ENCODE measurements at places on chromosomes 7 and 10. TPM values are rescaled to one million over a fixed set of nuclear protein-coding genes. Genes with fewer than 3 reads are reported as not detected.
A peak's percentile ranks its signal among the peaks of the same experiment; 100 is the strongest.

The UCMA gene
- total RNA-seq, result not detected

The CALML5 gene
- total RNA-seq, result not detected

The NRCAM gene
- 4.1 TPM for total RNA-seq

DNA sequence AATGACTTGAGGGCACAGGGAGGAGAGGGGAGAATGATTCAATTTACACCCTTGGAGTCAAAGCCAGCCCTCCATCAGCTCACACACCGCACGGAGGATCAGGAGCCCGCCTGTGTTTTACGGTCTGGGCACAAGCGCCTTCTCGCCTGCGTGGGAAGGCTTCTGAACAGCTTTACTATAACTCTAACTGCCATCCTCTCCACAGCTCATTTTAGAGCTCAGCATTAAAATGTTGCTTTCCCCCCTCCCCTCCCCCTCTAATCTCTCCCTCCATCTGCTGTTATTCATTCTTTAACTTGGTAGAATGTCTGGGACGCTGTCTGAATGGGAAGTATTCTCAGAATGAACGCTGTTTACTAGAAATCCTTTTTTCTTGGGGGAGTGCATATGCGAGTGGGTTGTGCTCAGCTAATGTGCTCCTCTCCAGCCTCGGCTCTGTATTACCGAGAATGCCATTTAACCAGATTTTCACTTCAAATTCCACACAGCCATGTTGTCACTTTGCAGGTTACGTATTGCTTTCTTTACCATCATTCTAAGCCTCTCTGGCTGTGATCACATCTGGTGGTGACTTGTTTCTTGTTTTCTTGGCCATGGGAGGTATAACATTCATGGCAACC lies 140.1 kb downstream of the GFRA1 start:
- no peaks in the 10 kb centered on the region for H3K4me1 ChIP-seq
- no peak overlapping the region for H3K4me3 ChIP-seq
- H3K27ac ChIP-seq, result no peak overlapping the region
- H3K27me3 ChIP-seq, result no peaks in the 10 kb centered on the region

- no peaks in the 10 kb centered on the region for H3K36me3 ChIP-seq
- no peak overlapping the region for H3K27ac ChIP-seq
- no peaks in the 10 kb centered on the region for H3K27me3 ChIP-seq
- H3K4me1 ChIP-seq, result peaks cover 42% of the 10 kb centered on the region
- H3K4me3 ChIP-seq, result no peak overlapping the region
- no peak for DNase-seq
These were observed 28.7 kb downstream of the ZNF775 start for GRCh38 chr7:150407588-150408392.

GRCh38 chr7:50317221-50317678 lies 12.7 kb downstream of the IKZF1 start:
- peak overlapping the region; percentile 94 for H3K4me3 ChIP-seq
- H3K27ac ChIP-seq, result peak overlapping the region; percentile 99
- H3K36me3 ChIP-seq, result peaks cover 33% of the 10 kb centered on the region
- H3K4me1 ChIP-seq, result peaks cover 96% of the 10 kb centered on the region

DNA sequence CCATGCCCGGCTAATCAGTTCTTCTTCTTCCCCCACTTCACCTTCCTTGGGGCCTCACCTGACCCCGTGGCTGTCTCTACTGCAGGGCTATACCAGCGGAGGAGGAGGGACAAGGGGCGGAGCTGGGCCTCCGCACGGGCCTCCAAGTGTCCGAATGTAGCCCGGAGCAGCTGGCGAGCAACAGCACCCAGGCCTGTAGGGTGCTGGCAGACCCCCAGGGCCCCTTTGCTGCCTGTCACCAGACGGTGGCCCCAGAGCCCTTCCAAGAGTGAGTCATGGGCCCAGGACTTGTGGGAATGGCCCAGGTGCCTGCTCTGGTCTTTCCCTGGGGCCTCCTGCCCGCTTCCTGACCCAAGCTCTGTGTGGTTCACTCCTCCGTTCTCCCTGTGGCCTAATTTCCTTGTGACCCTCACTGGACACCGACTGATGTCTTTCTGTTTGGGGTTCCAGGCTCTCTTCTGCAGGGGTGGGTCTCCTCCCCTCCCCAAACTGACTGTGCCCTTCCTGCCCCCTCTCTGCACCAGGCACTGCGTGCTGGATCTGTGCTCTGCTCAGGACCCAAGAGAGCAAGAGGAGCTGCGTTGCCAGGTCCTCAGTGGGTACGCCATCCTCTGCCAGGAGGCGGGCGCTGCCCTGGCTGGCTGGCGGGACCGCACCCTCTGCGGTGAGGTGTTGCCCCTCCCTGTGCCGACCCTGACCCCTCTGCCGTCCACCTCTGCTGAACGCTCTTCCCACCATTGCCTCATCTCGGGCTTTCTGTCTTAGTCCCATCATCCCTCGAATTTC lies 35.2 kb downstream of the EPHB4 start:
- H3K4me1 ChIP-seq, result no peaks in the 10 kb centered on the region
- H3K36me3 ChIP-seq, result no peaks in the 10 kb centered on the region
- no peak for DNase-seq

- DNase-seq, result no peak
- H3K4me3 ChIP-seq, result no peak overlapping the region
- H3K36me3 ChIP-seq, result no peaks in the 10 kb centered on the region
- H3K27me3 ChIP-seq, result no peaks in the 10 kb centered on the region
- no peak overlapping the region for H3K27ac ChIP-seq
These were observed 464.7 kb upstream of the IGFBP3 start for GRCh38 chr7:46385662-46386309.

GRCh38 chr7:1018334-1018695 lies 26.0 kb upstream of the GPR146 start:
- no peaks in the 10 kb centered on the region for H3K4me1 ChIP-seq
- H3K36me3 ChIP-seq, result peaks cover 3% of the 10 kb centered on the region
- no peak overlapping the region for H3K27ac ChIP-seq
- no peak for DNase-seq
- no peak overlapping the region for H3K4me3 ChIP-seq

GRCh38 chr10:80266513-80266863 lies 23.0 kb downstream of the MAT1A start:
- no peak overlapping the region for H3K4me3 ChIP-seq
- H3K27ac ChIP-seq, result no peak overlapping the region
- no peak for DNase-seq
- H3K27me3 ChIP-seq, result peaks cover 7% of the 10 kb centered on the region

DNA sequence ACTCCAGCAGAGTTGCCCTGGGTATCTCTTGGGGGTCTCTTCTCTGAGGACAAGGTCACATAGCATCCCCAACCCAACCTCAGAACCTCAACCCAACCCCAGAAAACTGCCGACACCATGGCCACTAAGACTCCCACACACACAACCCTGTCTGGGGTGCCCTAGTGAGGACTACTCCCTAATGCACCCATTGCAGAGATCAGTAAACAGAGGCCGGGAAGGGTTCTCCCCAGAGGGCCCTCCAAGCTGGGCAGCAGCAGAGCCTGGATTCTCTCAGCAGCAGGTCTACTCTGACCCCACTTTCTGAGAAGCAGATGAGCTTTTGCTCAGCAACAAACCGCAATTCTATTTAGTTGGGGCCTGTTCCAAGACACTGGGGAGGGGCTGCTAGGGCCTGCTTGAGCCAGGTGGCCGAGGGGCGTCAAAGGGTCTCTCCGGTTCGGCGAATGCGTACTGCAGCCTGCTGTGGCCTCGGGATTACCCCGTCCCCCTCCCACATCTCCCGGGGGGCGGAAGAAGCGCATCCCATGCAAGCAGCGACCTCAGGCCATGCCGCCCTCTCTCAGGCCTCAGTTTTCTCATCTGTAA lies 828 bp downstream of the OGDHL start:
- no peaks in the 10 kb centered on the region for H3K36me3 ChIP-seq
- peak overlapping the region; percentile 65 for H3K4me3 ChIP-seq
- no peak for DNase-seq
- H3K27ac ChIP-seq, result no peak overlapping the region
